ENCODE measurements at places on chromosomes 5 and 9. TPM values are rescaled to one million over a fixed set of nuclear protein-coding genes. Genes with fewer than 3 reads are reported as not detected.

Gene ADAMTS12
- total RNA-seq: not detected

DNA sequence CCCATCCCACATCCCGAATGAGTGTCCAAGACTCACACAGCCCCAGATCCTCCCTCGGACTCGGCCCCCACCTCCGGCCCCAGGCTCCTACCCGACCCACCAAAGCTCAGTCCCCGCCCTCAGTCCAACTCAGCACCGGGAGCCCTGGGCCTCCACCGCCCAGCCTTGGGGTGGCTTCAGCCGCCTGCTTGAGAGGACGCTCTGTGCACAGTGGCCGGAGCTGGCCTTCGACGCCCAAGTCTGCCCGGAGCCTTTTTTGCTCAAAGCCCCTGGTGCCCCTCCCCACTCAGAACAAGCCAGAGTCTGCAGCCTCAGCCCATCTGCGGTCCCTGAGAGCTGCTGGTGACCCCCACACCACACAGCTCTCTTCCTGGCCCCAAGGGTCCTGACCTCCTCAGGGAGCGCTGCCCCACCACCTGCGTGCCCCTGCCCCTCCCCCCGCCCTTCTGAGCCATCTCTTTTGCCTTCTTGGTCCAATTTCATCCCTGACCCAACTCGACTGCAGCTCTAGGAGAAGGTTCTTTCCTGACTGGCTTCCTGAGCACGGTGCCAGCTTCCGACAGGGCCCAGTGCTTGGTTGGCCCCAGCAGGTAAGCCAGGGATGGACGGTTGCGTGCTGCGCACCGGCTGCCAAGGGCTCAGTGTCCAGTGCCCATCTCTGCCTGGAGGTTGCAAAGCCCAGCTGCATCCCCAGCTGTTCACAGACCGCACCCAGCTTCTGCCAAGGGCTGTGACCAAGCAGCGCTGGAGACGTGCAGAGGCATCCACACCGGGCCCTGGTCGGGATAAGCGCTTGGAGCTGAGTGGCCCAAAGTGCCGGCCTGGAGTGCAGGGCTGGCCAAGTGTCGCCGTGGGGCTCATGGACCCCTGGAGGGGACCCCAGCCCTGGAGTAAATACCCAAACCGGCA lies 27.7 kb upstream of the NSMF start:
- no peak for DNase-seq
- no peak overlapping the region for H3K27ac ChIP-seq
- H3K36me3 ChIP-seq: no peaks in the 10 kb centered on the region
- no peak overlapping the region for H3K4me3 ChIP-seq

- no peaks in the 10 kb centered on the region for H3K4me1 ChIP-seq
- no peak for DNase-seq
- no peaks in the 10 kb centered on the region for H3K27me3 ChIP-seq
- no peaks in the 10 kb centered on the region for H3K36me3 ChIP-seq
Observed at GRCh38 chr9:86809759-86810367, 137.4 kb downstream of the GAS1 start.

Gene ZNF454
- total RNA-seq: not detected

DNA sequence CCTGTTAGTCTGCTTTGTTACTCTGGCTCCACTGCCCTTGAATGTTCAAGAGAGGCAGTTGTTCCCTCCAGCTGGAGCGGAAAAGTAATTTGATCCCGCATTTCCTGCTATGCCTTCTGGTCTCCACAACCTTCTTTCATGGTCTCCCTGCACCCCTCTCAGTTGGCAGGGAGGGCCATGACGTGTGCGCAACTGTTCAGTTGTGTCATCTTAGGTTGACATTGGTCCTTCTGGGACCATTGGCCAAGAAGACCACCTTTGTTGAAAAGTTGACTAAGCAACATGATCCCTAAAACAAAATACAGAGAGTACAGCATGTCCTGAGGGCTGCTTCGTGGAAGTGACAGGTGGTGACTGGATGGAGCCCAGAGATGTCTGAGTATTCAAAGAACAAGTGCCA lies 192.5 kb upstream of the TUT7 start:
- H3K36me3 ChIP-seq: no peaks in the 10 kb centered on the region
- no peaks in the 10 kb centered on the region for H3K27me3 ChIP-seq
- DNase-seq: no peak
- H3K4me1 ChIP-seq: no peaks in the 10 kb centered on the region

All from CD4-positive, alpha-beta T cell (primary cell).